NCI-H2107 (cell line): ENCODE measurements at places on chromosomes 6 and 20.

- DNase-seq, result no peak
These were observed 6.9 kb upstream of the RRBP1 start for GRCh38 chr20:17688965-17689364.

- DNase-seq, result no peak
These were observed 71.6 kb downstream of the GJA1 start for GRCh38 chr6:121506761-121507754.

DNA sequence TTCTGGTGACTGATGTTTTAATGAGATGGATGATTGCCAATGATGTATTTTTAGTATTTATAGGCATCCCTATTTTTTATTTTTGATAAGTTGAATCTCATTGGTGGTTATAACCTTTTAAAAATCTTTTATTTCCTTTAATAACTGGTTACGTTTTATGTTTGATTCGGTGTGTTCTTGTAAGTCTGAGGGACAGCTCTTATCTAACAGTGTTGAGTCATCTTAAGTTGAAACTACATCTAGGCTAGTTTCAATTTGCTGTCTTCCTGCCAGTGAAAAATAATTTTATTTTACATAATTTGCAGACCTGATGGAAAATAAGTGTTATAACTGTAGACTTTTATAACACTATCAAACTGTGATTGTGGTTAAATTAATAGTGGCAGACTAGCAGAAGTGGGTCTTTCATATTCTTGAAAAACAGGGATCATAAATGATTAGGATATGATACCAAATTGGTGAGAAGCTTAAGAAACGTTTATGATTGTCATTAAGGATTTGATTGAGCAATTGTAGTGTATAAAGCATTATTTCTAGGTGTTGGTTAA is 4.6 kb downstream of the AFDN start:
- no peak for DNase-seq

DNA sequence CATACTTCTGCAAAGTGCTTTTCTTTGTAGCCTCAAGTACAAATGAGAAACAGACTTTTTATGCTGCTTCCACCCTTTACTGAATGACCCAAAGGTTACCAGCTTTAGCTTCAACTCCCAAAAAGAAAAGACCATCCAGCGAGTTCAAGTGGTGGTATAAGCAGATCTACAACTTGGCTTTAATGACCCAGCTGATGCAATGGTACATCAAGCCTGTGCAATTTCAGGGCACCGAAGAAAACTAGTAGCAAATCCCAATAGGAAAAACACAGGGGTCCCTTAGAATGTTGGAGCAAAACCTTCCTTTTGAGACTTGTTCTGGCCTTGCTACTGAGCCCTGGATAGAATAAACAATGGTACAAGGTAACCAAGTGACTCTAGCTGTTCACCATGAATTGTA is 33.8 kb downstream of the STX7 start:
- no peak for DNase-seq

GRCh38 chr20:19370076-19371075 is 157.9 kb downstream of the SLC24A3 start:
- DNase-seq, result no peak

- no peak for DNase-seq
These were observed 1.7 kb downstream of the NUDT3 start for GRCh38 chr6:34390531-34391472.

DNA sequence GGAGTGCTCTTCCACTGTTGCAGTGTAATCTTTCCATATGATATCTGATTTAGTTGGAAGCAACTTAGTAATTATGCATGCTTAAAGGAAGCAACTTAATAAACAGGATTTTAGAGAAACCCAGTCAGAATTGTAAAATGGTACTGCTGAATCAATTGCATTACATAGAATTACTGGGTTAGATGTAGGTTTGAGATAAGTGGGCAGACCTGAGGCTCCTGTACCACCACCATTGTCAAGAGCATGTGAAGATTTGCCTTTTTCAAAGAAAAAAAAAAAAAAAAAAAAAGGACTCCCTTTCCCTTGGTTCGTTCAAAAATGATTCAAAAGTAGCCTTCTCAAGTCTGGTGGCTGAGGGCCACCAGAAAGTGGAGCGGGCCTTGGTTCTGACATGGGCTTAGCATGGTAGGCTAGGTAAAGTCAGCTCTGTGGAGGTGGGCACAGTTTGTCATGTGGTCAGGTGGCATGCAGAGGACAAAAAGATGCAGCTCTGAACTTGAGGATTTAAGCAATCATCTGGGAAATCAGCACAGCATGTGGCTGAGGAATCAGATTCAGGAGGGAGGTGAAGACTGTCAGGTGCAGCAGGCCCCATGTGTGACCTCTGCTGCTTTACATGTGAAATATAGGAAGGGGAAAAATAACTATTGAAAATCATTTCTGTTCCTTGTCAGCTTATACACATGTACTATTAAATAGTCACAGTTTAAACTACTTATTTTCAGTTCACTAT is 32.4 kb downstream of the ARID1B start:
- DNase-seq, result no peak

DNA sequence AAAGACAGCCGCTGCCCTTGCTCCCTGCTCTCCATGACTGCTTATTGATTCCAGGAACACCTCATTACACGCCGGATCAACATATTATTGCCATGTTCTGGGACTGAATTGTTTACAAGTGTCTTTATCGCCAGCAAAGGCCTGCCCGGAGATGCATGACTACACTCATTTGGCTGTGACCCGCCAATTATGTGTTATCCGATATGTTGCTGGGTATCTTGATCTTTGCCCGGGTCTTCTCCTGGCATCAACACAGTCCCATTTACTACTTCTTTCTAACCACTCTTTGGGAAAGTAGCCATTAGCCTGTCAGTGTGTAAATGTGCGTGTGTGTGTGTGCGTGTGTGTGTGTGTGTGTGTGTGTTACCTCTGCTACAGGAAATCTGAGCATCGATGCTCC is 15.4 kb downstream of the LINC00237 start:
- DNase-seq, result no peak

DNA sequence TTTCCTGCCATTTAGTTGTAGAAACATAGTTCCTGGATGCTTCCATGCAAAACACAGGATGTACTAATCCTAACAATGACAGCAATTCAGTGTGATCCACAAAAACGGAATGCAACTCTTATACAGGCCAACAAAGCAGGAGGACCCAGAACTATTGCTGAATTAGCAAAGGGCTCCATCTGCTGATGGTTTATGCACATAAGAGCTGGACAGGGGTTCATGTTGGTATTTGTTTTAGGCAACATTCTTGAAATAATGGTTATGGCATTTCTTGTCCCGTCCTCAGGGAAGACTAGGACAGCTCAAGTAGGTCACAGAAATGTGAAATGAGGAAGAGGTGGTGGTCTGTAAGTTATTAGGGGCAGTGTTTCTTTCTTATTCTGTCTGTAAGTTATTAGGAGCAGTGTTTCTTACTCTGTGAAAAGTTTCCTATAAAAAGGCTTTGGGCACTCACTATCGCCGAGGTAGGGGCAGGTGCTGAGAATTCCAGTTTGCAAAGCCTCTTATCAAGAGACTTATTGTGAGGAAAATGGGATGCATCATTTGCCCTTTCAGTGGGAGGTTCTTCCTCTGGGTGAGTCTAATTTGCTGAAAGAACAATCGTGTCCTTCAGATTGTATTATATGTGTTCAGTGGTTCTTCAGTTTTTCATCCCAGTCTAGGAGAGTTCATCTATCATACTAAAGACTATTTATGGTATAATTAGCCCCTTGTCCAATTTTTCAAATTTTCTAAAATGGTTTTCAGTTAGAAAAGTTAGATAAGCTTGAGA is 171.1 kb downstream of the MCHR2 start:
- no peak for DNase-seq

DNA sequence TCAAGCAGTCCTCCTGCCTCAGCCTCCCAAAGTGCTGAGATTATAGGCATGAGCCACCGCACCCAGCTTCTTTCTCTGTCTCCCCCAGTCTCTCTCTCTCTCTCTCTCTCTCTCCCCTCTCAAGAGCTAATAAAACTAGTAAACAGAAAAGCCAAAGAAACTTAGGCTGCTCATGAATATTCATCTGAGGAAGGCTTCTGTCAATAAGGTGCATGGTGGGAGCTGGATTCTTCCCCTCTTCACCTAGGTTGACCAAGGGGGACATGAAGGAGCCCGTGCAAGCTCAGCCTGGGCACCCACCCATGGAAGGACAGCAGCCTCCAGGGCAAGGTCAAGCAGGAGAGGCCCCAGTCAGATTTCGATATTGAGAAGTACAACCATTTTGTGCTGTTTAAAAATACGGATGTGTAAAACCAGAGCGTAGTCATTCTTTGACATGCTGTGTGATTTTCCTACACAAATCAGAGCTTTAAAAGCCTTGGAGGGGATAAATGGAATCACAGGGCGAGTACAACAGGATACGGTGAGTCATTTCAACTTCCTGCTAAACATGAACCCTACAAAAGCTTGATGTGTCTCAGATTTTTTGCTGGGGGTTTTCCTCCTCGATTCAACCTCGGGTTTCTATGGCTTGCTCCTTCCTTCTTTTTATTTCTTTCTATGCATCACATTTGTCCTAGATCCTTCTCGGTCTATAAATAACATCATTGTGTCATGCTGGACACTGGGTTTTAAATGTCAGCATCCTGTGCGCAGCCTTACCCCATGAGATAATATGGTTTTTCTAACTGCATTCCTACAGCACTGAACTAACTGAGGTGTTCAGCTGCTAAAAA is 368.9 kb upstream of the JARID2 start:
- DNase-seq, result no peak

- no peak for DNase-seq
These were observed 571 bp upstream of the FOXC1 start for GRCh38 chr6:1609041-1609647.

DNA sequence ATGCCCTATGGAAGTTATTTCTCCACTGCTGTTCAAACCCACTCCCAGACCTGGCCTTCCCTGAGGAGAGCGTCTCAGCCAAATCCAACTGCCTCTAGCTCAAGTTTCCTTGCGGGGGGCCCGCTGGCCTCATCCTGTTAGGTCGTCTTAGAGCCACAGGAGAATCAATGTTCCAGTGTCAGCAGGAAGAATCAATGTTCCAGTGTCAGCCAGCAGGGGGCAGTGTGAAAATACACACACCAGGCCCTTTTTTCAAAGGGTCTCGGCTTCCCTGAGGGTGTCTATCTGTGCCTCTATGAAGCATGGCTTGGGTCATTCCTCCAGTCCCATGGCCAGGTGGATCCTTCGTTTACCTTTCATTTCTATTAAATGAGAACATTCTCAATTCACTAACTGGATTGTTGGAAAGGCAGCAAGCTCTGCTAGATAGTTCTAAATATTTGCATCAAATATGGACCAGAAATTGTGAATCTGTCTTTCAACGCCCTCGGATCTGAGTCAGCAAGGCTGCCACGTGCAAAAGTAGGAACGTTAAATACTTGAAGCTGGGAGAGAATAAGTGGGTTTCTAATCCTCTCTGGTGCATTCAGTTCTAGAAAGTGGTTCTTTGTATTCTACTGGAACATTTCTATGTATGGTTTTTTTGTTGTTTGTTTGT is 19.2 kb downstream of the PRND start:
- no peak for DNase-seq

DNA sequence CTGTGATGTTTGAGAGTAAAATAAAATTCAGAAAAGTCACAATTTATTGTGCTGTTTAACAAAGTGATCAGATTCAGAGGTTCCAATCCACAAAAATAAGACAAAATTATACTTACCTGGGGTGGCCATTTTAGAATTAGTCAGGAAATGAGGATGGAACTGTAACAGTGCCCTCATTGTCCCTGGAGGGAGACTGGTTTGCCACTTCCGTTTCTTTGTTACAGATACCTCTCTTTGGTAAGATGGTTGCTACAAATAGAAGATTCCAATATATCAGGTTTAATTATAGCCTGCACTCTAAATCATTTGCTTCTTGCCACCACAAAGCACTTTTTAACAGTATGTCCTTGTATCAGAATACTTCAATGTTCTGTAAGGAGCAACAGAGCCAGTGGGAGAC is 95.6 kb downstream of the CTNNBL1 start:
- no peak for DNase-seq

DNA sequence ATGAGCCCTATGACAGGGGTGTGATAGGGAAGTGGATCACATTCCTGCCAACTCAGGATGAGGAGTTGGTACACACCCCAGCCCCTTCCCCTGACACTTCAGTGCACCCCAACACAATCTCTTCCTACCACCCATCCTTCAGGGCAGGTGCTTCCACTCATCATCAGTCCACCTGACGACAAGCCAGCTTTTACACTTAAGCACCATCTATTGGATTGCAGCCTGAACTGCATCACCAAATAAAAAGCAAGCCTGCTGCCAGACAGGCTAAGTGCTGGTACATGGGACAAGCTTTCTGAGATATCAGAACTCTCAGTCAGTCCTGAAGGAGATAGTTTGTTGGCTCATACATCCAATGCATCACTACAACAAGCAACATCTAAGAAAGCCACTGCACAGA is 69.0 kb upstream of the TMEM200A start:
- DNase-seq, result no peak

DNA sequence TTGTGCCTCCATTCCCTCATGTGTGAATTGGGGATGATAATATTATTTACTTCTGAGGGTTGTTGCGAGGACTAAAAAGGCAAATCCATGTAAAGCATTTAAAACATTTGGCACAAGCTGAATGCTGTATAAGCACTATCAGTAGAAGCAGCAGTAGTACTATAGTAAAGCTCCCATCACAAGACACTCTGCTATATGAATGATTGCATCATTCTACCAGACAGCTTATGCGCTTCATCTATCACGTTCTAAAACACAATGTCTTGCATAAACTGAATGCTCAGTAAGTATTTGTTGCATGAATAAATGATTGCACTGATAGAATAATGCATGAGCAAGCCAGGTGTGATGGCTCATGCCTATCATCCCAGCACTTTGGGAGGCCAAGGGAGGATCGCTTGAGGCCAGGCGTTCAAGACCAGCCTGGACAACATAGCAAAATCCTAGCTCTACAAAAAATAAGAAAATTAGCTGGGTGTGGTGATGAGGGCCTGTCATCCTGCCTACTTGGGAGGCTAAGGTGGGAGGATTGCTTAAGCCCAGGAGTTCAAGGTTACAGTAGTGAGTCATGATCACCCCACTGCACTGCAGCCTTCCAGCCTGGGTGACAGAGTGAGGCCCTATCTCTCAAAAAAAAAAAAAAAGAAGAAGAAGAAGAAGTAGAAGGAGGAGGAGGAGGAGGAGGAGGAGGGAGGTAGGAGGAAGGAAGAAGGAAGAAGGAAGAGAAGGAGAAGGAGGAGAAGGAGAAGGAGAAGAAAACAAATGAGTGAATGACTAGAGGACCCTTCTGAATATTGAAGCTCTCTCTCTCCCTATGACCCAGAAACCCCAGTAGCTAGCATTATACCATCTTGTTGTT is 50.0 kb upstream of the FOXO3 start:
- DNase-seq, result no peak

- DNase-seq, result no peak
These were observed 112.1 kb upstream of the THBS2 start for GRCh38 chr6:169365567-169366257.
